ENCODE measurements at places on chromosomes 3 and 15.

DNA sequence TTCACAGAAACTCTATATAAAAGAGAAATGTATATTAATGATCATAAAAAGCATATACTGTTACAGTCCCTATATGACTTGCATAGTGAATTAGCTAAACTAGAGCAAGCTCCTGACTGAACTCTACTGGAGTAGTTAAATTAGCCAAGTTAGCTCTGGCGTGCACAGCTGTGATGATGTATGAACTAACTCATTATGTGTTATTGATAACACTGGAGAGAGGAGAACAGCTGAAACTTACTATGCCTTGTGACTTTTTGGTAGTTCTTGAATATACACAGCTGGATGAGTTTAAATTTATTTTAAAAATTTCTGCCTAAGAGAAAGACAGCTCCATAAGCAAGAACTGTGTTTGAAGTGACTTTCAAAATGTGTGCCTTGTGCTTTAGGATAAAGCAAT, 8.1 kb downstream of the TIPARP start:
- no peak for DNase-seq

DNA sequence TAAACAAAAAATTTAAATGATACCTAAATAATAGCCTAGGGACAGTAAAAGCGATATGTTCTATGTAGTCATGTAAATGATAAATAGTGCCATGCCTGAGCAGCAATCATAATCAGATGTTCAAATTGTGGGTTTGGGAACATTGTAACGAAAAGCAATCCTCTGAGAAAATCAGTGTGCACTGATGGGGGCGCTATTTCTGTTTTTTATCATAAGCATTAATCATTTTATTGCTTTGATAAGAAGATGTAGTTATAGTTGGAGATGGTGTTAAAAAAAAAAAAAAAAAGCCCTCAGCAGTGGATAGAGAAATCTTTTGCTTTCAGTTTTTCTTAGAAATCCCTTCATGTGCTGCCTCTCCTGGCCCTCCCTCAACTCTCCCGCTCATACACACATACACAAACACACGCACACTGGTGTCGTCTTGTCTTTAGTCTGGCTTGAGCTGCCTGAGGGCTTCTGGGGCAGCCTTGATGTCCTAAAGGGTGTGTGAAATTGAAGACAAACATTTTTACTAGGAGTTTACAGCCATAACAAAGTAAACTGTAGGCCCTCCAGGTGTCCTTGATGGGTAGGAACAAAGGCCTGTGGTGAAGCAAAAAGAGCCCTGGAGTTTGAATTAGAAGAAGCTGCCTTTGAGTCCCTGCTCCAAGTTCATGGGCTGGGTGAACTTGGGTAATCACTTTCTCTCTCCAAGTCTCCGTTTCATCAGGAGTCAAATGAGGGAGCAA, 428.1 kb downstream of the SOX2 start:
- no peak for DNase-seq

- peak; percentile 31 for DNase-seq
Measured at GRCh38 chr15:66472176-66472999, 25.2 kb downstream of the SNAPC5 start.

- no peak for DNase-seq
Measured at GRCh38 chr3:84891851-84892250, 66.9 kb upstream of the CADM2 start.

DNA sequence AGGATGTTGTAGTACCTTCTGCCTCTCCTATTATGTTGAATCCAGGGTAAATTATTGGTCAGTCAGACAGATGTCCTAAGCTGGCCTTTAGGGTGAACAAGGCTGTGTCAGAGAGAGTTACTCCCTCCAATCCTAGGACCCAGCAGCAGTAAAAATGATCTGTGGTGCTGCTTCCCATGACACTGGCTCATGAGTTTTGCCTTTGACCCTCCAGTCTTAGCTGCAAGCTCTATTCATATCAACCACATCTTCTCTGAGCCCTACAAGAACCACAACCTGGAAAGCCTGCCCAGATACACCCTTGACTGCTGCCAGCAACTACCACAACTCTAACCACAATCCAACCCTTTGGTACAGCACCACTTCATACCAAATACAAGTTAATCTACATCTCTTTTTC, 27.2 kb upstream of the PHLDB2 start:
- DNase-seq, result no peak

DNA sequence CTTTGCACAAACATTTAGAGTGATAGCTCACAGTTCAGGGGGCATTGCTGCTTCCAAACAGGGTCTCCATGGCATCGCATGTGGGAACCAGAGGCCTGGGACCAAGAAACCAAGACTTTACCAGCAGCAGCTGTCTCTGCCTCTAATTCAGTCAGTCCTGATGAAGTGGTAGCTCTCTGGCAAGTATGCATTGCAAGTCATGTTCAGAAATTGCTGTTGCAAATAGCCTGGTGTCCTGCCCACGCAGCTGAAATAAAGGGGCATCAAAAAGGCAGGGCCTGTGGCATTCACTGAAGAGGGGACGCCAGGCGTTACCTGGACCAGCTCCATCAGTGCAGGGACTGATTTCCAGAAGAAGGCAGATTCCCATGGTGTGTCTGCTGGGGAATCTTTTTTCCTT, 121.3 kb downstream of the CD47 start:
- no peak for DNase-seq

DNA sequence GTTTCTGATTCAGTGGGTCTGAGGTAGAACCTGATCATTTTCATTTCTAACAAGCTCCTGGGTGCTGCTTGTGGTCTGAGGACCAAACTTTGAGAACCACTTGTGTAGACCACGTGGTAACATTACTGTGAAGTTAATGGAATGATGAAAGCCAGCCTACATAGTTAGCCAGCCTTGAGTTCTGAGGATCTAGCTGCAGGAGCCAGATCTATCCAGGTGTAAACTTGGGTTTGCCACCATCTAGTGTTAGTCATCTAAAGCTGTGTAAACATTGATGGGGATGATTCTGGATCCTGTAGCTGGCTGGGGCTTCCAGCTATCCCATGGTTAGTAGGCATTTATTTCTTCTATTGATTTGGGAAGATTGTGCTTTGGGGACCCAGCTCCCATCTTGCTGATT, 170.0 kb downstream of the TMEM108 start:
- no peak for DNase-seq

DNA sequence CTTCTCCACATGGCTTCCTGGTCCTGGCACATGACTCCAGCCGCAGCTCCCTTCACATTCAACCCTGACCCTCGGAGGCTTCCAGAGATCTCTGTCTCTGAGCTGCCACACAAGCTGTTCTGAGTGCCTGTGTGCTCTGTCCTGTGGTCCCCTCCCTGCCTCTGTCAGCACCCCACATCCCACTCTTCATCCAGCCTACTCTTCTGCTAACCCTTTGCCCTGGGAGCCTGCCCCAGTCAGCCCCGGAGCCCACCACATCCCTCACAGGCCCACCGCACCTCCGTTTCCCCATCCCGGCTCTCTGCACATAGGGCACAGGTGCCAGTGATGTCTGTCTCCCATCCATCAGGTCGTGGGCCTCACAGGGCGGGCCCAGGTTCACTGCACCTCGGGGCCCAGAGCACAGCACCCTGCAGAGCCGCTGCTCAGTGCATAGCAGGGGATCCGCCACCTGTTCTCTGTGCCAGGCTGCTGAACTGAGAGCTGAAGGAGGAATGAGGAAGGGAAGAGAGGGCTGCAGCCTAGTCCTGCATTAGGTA, 133.6 kb downstream of the UACA start:
- no peak for DNase-seq

- no peak for DNase-seq
Measured at GRCh38 chr15:37764733-37765191, 169.7 kb upstream of the TMCO5A start.

DNA sequence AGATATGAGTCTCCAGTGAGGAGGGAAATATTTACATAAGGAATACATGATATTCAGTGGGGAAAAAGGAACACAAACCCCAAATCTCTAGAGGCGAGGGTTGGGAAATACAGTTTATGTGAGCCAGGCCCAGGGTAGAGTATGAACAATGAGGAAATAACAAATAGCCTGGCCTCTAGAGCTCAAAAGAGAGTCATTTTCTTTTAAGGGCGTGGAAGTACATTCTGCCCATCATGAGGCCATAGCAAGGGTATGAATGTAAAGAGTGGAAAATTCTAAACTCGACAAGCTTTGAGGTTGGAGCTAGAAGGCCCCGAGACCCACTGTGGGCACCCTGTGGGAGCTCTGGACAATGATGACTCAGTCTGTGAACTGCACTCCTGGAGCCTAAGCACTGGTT, 27.8 kb upstream of the IGF2BP2 start:
- no peak for DNase-seq

DNA sequence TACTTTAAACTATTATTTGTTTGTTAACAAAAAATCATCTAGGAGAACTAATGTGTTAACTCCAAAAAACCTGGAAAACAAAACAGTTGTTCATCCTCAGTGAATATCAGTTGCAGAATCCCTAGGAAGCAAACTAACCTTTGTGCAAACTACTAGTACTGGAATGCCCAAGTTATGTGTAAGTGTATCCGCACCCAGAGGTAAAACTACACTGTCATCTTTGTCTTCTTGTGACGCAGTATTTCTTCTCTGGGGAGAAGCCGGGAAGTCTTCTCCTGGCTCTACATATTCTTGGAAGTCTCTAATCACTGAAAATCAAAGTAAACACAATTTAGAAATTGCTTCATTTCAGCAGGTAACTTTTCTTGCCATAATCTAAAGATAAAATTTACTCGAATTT, 29.8 kb downstream of the DYNC1LI1 start:
- DNase-seq, result no peak

- no peak for DNase-seq
Measured at GRCh38 chr3:55167586-55168317, 239.9 kb upstream of the LRTM1 start.

DNA sequence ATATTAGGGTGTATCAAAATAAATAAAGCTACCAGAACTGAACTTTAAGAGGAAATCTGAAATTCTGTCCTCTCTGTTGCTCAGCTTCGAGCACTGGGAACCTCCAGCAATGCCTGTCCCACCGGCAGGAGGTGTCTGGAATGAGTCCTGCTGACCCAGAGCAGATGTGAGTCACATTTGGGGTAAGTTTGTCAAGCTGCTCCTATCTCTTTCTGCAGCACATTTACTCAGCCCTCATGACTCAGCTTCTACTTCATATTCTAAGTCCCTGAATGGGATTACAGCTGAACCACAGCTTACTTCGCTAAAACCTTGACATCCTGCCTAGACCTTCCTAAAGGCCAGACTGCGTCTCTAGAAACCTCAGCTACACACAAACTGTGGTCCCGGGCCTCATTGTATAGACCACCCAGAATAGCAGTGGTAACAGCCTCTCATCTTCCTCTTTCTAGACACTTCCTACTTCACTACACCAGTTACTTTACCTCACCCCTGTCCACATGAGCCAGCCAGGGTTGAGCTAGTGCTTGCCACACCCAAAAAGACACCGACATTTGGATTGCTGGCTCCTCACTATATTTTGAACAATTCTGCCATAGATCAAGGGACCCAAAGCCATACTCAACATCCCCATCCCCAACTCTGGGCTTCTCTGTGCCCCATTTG, 109.6 kb upstream of the TMCO5A start:
- DNase-seq, result no peak

DNA sequence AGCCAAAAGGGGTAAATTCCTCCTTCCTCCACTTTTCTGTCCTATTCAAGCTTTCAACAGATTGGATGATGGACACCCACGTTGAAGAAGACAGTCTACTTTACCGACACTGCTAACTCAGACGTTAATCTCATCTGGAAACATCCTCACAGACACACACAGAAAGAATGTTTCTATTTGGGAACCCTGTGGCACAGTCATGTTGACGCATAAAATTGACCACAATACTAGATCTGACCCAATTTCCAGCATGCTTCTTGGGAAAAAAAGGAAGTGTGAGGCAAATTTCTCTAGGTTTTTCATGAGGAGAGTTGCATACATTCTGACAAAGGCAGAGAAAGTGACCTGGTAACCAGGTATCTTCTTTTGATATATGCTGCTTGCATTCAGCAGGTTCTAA, 594.1 kb downstream of the FGF12 start:
- no peak for DNase-seq

GRCh38 chr3:170829546-170830272, 40.3 kb downstream of the RPL22L1 start:
- DNase-seq, result no peak

DNA sequence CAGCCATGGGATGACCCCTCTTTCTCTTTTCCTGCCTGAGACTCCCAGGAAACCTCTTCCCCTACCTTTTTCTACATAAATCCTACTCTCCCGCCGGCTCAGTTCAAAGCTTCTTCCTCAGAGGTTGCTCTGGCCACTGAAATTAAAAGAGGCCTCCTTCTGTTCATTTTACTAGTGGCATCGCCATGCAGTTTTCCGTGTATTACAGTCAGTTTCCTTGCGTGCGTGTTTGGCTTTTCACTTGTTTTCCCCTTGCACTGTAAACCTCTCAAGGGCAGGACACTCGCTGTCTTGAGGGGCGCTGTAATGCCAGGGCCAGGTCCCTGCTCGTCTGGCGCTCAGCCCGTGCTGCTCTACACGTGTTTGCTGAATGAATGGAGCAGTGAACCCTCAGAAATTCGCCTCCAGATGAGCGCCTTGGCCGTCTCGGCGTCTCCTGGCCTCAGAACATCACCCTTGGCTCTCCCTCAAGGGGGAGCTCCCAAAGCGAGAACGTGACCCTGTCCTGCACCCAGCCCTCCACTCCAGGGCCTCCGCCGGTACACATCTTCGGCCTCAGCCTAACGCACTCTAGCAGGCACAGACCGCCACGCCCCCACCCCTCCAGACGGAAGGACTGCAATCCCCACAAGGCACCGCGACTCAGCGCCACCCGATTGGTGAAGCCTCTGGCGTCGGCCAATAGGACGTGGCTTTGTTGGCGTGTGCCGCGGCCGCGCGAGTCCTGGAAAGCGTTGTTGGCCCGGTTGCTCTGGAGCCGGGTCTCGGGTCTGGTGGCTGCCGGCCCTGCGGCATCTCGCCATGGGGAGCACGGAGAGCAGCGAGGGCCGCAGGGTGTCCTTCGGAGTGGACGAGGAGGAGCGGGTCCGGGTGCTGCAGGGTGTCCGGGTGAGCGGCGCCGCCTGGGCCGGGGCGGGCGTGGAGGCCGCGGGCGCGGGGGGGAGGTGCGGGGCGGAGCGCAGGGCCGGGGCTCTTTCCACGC, at the start of gene CHCHD6:
TSS of gene CHCHD6 (plus strand) at position 729 of the 982 bp plus-strand sequence. CDS start at position 802, 73 bp downstream.
- DNase-seq, result peak; percentile 96

GRCh38 chr3:13780432-13781176, 99.3 kb downstream of the WNT7A start:
- DNase-seq, result no peak

GRCh38 chr3:84194029-84194428, 764.8 kb upstream of the CADM2 start:
- DNase-seq, result no peak

DNA sequence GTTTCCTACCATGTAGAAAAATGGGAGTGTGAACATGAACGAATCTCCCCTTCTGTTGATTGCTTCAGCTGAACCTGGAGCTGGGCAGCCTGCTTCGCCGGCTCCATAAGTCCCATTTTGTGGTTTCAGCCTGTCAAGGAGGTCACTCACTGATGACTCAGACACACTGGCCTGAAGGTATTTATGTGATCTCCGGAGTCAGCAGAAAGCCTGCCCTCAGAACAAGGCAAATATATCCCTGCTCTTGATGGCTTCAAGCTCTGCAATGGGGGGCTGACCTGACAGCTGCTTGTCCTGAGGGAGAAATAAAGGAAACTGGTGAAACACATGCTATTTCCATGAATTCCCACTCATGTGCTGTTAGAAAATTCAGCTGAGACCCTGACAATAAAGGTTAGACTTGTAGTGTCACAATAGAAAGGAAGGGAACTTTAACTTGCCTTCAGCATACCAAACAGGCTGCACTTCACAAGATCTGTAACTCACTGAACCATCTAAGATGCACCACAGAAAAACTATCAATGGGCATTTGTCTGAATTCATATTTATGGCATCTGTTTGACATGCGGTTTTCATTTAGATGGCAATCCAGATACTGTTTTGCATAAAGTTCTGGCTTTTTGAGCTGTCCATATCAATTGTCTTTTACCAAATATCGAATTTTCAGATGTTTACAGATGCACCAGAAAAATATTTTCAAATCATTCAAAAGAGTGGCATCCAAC, 282.0 kb upstream of the VEPH1 start:
- no peak for DNase-seq
